ENCODE measurements at places on chromosomes 1 and 21. TPM values are rescaled to one million over a fixed set of nuclear protein-coding genes. Genes with fewer than 3 reads are reported as not detected.

DNA sequence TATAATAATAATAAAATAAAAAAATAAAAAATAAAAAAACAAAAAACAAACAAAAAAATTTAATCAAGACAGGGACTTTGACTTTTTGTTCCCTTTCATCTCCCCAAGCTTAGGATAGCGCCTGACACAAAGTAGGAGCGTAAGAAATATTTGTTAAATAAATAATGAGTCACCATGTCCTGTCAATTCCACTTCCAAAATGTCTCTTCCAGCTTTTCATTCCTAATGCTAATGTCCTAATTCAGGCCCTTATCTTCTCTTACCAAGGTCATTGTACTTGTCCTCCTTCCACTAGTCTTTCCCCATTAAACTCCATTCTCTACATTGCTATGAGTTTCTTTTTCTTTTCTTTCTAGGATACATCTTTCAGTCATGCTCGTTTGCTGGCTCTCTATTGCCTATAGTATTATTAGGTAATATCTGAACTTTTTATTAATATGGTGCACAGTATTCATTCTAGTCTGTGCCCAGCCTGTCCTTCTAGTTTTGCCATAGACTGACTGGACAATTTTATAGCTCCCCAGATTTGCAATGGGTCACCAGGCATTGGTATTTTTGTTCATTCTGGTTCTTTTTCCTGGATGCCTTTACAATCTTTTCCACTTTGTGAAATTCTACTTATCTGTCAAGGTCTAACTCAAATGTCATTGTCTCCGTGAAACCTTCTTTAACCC, 11.4 kb downstream of the NEXN start:
- DNase-seq: no peak

DNA sequence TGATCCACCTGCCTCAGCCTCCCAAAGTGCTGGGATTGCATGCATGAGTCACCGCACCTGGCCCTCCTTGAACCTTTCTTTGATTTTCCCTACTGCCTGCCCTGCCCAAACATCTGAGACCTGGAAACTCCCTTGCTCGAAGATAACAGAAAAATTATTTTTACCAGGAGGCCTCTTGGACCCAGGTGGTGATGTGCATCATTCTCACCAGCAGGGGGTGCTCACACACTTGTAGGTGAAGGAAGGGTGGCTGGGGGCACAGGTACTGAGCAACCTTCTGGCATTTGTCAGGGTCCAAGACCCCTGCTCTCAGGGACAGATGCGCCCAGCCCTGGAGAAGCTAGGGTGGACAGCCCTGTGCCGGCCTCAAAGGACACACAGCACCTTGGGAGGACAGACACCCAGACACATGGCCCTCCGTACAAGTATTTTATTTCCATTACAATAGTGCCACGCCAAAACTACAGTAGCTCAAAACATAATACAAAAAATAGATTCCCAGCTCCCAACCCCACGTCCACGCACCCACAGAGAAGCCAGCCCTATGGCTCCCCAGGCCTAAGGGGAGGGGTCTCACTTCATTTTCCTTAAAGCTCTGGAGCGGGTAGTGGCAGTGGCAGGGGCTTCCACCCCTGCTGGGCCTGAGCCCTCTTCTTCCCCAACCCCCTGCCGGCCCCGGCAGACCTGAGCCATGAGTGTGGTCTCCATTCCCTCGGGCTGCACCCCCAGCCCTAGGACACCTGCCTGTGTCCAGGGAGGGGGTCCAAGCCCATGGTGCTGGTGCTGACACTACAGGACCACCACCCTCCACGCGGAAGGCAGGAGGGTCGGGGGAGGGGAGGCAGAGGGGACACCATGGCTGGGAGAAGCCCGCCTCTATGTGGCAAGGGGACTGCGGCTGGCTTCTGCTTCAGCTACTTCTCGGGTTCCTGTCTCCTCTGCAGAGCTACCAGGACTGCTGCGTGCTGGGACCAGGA, 40.4 kb upstream of the EIF4G3 start:
- peak; percentile 74 for DNase-seq

GJC2 gene
- 1.2 TPM for total RNA-seq

GRCh38 chr1:160706526-160707235, 4.9 kb downstream of the CD48 start:
- no peak for DNase-seq

GRCh38 chr1:205442051-205442725, 13.7 kb downstream of the BLACAT1 start:
- no peak for DNase-seq

GRCh38 chr1:240092301-240093119, 827 bp downstream of the FMN2 start:
- DNase-seq: peak; percentile 23

DNA sequence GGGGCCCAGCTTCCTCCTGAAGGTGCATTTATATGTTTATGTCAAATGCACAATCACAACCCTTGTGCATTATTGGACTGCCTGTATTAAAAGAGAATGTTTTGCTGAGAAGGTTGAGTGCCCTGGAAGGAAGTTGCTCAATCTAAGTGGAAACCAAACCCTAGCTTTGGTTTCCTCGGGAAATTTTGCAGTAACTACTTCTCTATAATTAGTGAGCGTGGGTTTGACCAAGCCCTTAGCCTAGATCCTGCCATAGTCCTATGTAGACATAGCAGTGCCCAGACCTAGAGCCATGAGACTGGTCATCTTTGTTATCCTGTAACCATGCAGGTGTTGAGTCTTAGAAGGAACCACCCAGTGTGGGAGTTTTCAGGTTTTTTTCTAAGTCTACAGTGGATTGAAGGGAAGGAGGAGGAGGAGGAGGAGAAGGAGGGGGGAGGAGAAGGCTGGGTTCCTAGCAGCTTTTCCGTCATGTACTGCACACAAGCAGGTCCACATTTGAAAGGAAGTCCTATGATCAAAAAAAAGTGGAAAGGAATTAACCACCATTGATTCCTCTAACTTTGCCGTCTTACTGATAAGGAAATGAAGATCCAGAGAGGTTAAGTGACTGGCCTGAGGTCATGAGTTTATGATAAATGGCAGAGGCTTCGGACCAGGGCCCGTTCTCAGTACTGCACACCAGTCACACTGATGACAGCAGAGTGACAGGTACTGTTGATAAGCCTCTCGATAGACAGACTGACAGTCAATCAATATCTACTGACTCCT, 72.2 kb upstream of the LYST start:
- no peak for DNase-seq

- DNase-seq: no peak
Measured at GRCh38 chr1:36411674-36412648, 14.3 kb upstream of the LSM10 start.
